ENCODE measurements at places on chromosomes 7 and 10.

- DNase-seq, result no peak
These were observed 23.5 kb downstream of the COL26A1 start for GRCh38 chr7:101386177-101386557.

DNA sequence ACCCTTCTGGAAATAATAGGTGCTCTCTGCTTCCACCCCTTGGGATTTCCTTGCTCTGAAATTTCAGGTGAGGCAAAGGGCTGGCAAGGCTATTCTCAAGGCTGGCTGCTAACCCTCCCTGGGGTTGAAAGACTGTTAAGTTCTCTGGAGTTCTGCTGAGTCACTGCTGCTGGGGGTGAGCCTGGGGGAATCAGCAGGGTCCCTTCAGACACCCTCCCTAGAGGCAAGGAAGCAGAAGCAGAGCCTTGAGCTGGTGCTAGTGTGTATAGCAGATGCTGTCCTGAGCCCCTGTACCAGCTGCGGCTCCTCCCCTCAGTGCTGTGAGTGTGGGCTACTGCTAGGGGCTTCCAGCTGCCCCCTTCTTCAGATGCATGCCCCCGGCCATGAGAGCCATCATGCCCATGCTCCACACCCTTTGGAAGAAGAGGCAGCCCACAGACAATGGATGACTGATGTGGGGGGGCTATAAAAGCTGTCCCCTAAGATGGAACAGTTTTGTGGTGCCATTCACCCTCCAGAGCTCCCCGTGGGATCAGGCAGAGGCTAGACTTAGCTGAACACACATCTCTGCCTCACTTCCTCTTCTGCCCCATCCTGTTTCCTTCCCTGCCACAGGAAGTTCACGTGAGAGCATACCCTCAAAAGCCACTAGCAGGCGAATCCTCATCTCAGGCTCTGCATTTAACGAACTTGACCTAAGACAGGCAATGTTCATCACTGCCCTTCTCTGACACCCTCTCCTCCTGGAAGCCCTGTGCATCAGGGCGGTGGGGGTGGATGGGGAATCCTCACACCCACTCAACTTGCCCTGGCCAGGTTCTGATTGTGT lies 91.8 kb downstream of the SH3PXD2A start:
- no peak for DNase-seq

GRCh38 chr7:10789170-10789569 lies 184.5 kb upstream of the PHF14 start:
- DNase-seq, result no peak

GRCh38 chr10:36621346-36621745 lies 504.1 kb upstream of the ANKRD30A start:
- no peak for DNase-seq

DNA sequence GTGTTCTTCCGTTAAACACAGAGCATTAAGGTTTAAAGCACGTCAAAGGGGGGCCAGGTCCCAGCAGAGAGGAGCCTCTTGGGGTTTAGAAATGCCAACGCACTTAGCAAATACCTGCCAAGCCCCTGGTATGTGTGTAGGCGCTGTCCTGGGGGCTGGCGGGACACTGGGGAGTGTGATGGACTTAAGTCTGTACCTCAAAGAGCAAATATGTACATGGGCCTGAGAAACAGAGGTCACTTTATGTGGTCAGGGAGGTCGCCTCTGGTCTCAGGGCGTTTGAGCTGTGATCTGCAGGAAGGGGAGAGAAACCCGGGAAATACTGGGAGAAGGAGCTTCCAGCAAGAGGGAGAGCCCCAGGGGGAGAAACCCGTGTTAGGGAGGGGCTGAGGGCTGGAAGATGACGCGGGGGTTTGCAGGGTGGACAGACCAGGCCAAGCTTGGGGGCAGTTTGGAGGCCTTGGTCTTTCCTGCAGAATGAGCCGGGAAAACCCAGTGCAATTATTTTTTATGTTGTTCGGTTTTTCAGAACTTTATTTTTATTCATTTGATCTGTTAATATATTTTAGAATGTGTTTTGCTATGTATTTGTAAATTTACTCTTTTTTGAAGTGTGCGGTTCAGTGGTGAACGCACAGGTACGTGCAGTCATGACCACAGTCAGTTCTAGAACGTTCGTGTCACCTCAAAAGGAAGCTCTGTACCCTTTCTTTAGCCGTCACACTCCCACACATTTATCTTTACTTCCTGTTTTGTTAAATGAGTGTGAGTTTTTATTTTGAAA lies 441.4 kb upstream of the FOXK1 start:
- no peak for DNase-seq

DNA sequence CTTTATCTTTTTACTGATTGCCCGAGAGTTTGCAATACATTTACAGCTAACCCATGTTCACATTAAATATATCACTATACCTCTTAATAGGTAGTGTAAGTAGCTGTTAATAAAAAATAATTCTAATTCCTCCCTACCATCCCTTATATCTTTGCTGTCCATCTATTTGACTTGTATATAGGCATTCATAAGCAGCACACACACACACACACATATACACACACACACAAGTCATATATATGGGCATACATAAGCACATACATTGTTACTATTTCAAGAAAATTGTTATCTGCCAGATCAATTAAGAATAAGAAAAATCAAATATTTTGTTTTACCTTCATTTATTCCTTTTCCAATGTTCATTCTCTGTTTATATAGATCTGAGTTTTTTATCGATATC lies 176.4 kb downstream of the PPP1R3A start:
- DNase-seq, result no peak

DNA sequence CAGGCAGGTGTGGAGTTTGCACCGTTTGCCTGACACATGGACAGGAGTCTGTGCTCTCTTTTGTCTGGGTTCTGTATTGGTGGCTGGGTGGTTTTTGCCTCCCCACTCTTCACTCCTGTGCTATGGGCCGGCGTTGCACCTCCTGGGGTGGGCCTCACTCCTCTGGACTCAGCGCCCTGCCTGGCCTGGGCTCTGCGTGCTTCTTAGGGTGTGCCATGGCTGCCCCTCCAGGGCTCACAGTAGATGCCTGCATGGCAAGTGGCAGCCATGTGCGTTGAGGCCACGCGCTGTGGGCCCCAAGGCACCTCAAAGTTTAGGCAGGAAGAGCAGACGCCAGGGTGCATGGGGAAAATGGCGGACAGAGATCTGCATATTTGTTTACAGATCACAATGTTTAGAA lies 319.8 kb downstream of the ADARB2 start:
- no peak for DNase-seq

DNA sequence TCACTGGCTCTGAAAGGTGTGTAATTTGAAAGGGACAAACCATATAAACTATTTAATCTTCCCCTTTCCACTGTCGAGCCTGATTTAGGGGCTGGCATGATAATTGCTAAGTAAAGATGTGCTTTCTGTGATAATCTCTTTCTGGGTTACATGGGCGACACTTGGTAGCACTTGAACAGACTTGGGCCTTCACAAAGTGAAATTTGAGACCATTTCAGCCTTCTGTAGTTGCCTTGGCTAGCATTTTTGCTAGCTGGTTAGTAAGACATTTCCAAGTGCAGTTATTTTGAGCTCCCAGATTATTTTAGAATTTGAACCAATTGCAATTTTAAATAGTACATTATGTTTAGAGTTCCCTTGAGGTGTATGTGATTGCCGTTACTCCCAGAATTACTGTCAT lies 432.7 kb upstream of the GALNT17 start:
- no peak for DNase-seq

GRCh38 chr10:106947643-106948042 lies 216.9 kb downstream of the SORCS1 start:
- no peak for DNase-seq

GRCh38 chr7:136656516-136656915 lies 211.9 kb upstream of the CHRM2 start:
- DNase-seq, result no peak

- no peak for DNase-seq
These were observed 3.4 kb downstream of the TNRC18 start for GRCh38 chr7:5420067-5420880.

DNA sequence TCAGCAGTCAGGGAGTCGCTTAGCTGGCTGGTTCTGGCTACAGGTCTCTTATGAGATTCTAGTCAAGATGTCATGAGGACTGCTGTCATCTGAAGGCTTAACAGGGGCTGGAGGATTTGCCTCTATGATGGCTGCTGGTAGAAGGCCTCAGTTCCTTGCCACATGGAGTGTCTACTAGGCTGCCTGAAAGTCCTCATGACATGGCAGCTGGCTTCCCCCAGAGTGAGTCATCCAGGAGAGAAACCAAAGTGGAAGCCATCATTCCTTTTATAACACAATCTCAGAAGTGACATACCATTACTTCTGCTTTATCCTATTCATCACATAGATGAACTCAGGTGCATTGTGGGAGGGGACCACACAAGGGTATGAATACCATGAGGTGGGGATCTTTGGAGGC lies 75.1 kb downstream of the EXOC6 start:
- no peak for DNase-seq

- no peak for DNase-seq
These were observed 25.6 kb downstream of the BLVRA start for GRCh38 chr7:43784030-43784584.

DNA sequence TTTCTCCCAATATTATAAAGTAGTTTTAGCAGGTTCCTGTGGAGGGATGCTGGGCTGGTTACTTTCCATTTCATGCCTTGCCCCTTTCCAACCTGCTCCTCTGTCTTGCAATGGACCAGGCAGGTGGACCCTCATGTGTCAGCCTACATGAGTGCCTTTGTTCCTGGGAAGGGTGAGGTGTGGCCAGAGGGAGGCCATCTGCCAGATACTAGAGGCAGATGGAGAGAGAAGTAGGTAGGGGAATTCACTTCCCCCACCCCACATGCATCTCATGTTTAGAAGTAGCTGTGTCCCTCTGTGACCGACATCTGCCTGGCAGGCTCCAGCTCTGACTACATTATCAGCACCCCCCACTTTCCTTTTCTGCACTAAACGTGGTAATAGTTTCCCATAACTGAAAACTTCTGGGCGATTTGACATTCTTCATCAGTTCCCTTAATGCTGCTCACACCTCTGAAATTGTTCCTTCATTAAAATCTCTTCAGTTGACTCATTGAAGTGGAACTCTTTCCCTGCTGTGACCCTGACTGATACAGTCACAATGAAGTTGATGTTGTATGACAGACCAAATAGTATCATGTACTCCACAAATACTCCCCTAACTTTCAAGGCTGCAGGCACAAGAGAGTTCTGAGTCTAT lies 396.3 kb upstream of the FZD8 start:
- no peak for DNase-seq

GRCh38 chr10:52020173-52020572 lies 293.9 kb upstream of the DKK1 start:
- no peak for DNase-seq

DNA sequence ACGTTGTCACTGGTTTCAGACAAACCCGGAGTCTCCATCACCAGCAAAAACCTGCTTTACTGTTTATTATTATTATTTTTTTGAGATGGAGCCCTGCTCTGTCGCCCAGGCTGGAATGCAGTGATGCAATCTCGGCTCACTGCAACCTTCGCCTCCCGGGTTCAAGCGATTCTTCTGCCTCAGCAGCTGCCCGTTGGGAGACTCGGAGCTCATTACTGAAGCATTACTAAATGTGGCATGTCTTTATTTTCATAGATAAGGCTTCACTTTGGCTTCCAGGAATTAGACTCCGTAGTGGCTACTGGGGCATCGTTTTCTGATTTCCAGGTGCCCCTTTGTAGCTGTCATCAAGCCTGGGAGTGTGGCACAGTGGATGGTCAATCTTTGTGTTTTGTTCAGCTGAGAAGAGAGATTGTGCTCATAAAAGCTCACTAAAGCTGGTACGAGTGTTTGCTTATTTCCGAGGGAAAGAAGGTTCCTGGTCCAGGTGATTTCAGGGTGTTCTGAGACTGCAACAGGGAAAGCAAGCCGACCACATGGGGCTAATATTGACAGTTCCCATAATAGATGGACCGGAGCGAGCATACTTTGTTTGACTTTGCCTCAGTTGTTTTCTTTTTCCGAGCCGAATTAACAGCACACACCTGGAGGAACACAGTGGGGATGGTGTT lies 163.1 kb downstream of the CAMK1D start:
- no peak for DNase-seq

DNA sequence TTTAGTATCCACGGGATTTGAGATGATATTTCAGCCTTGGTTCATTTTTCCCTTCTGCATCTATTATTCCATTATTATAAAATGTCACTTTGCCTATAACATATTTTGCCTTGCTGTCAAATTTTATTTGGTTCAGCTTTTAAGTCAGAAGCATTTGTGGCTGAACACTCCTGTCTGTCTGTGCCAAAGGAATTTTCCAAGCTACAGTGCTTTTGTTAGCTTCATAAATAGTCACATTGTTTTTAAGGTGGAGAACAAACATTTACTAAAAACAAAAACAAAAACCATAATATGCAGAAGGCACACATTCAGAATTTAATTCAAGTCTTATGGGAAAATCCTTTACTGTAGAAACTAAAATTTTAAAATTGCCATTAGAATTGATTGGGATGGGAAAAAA lies 33.8 kb upstream of the ELMO1 start:
- no peak for DNase-seq

DNA sequence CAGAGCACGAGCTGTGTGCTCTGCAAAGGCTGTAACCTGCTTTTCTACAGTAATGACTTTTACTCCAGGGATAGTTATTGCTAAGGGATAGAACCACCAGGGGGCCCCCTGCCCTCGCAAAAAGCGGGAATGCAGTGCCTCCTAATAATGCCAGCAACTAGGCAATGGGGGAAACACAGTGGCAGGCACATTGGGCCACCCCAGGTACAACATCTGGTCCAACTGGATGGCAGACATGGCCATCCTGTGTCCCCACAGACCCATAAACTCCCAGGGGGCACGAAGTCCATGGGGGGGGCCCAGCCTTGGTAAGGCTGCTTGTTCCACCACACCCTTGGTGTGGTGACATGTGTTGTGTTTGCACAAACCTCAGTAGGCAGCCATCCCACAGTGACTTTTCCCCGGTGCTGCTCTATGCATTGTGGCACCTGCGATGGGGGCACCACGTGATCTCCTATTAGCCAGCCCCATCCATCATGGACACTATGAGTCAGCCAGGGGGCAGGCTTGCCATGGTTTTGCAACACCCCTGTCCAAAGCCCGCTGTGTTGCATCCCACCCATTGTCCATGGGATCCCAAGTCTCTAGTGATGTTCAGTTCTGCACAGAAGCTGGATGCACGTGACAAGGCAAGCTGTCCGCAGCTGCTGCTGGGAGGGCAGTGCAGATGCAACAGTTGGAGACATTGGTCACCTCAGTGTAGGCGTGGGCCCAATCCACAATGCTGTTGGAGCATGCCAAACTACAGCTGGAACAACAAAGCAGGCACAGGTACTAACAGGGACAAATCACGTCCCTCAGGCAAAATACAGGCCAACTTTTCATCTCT lies 84.0 kb downstream of the ANLN start:
- no peak for DNase-seq

DNA sequence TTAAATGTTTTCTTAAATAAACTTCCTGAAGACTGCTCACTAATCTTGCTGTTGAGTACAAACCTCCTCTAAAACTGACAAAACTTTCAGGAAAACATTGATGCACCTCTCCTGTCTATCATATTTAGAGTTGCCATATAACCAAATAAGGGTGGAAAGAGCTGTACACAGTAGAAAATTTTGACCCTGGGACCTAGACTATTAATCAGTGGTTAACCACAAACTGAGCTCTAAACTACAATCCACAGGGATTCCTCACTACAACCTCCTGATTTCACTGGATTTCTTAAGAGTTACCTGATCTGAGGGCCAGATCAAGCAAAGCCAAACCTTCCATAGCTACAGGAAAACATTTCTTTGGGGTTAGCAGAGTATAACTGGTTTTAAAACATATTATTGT lies 39.9 kb upstream of the WNT16 start:
- DNase-seq, result no peak

All from stimulated activated CD8-positive, alpha-beta memory T cell treated with anti-CD3 and anti-CD28 coated beads, Interleukin-7, amount 100 ng/mL, for 1 hour (primary cell).